ENCODE measurements at places on chromosomes 16 and 17.

GRCh38 chr17:65576939-65577338 is 15.5 kb upstream of the AXIN2 start:
- DNase-seq = no peak

DNA sequence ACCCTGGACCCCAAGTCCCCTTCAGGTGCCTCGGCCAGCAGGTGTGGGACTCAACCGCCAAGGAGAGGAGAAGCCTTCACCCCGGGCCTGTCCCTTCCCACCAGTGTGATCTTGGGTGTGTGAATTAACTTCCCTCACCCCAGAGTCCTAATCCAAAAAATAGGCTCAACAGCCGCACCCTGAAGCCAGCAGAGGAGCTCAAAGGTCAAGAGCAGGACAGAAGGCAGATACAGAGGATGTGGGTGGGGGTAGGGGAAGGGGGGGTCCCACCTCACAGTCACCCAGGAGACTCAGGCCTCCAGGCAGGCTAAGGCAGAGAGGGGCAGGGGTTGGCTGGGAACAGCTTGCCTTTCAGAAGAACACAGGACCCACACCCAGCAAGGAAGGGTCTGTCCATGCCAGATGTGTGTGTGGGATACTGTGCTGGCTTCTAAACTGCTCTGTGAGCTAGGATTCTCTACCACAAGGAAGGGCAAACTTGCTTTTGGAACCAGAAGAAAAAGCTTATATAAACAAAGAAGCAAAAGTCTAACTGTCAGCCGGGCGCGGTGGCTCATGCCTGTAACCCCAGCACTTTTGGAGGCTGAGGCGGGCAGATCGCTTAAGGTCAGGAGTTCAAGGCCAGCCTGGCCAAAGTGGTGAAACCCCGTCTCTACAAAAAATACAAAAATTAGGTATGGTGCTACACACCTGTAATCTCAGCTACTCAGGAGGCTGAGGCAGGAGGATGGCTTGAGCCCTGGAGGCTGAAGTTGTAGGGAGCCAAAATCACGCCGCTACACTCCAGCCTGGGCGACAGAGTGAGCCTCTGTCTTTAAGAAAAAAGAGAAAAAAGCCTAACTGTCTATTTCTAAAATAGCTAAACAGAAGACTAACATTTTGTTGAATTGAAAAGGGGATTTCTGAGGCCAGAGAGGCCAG is 4.6 kb downstream of the PIEZO1 start:
- no peak for DNase-seq

GRCh38 chr16:11561856-11562255 is 24.9 kb downstream of the LITAF start:
- no peak for DNase-seq

- peak; percentile 65 for DNase-seq
Observed at GRCh38 chr17:48012151-48012520, 25.5 kb downstream of the COPZ2 start.

- no peak for DNase-seq
Observed at GRCh38 chr16:87619360-87620200, 17.3 kb downstream of the JPH3 start.

GRCh38 chr16:69188236-69188549 is 1.2 kb downstream of the SNTB2 start:
- peak; percentile 39 for DNase-seq

GRCh38 chr16:85303354-85303883 is 191.1 kb upstream of the CIBAR2 start:
- peak; percentile 50 for DNase-seq

Data from CD4-positive, alpha-beta T cell treated with Interleukin-4 for 4 hours (primary cell).